ENCODE measurements at places on chromosomes 16 and 17.

- DNase-seq, result no peak
Measured at GRCh38 chr16:68179855-68180254, 56.1 kb downstream of the ESRP2 start.

- DNase-seq, result peak; percentile 64
Measured at GRCh38 chr17:7294614-7295153, at the start of gene YBX2. Gene YBX2 (minus strand): TSS chr17:7294639. CDS start chr17:7294500, 139 bp downstream.

GRCh38 chr16:82846806-82847205 is 220.0 kb downstream of the CDH13 start:
- DNase-seq, result no peak

GRCh38 chr17:51850201-51850600 is 308.3 kb downstream of the CA10 start:
- no peak for DNase-seq

GRCh38 chr17:16886655-16887322 is 85.1 kb downstream of the TNFRSF13B start:
- DNase-seq, result no peak

GRCh38 chr17:28402224-28402630 is 3.8 kb downstream of the SLC46A1 start:
- DNase-seq, result no peak

GRCh38 chr17:39450051-39450450 is 1.0 kb downstream of the MED1 start:
- DNase-seq, result no peak

- DNase-seq, result no peak
Measured at GRCh38 chr17:68346448-68346847, 55.2 kb downstream of the ARSG start.

DNA sequence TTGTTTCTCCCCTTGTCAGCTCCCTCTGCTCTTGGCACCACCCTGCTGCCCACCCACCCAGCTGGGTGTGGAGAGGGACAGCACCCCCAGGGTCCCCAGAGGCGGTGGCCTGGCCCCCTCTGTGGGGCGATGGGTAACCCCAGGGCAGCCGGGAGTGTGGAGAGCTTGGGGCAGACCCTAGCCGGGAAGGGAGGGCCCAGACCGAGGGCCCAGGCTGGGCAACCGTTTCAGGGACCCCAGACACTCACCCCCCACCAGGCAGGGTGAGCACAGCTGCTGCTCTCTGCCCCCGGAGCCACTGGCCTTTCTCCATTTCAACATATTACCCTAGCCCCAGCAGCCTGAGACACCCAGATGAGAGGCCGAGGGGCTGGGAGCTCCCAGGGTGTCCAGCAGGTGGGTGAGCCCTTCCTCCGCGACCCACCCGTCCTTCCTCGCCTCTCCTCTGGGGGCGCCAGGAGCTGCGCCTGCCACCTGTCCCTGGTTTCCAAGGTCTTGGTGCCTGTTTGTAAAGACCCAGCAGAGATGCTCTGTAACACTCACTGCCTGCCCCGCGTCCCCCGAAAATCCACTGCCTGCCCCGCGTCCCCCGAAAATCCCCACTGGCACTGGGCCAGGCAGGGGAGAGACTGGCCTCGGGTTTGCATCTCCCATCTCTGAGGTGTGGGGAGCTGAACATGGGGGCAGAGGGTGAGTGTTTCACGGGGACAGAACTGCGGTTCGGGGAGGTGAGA is 45.4 kb downstream of the BAHCC1 start:
- no peak for DNase-seq

- no peak for DNase-seq
Measured at GRCh38 chr16:63372815-63373214, 1336.6 kb upstream of the CDH8 start.

- no peak for DNase-seq
Measured at GRCh38 chr17:60098578-60098977, 19.9 kb upstream of the HEATR6 start.

DNA sequence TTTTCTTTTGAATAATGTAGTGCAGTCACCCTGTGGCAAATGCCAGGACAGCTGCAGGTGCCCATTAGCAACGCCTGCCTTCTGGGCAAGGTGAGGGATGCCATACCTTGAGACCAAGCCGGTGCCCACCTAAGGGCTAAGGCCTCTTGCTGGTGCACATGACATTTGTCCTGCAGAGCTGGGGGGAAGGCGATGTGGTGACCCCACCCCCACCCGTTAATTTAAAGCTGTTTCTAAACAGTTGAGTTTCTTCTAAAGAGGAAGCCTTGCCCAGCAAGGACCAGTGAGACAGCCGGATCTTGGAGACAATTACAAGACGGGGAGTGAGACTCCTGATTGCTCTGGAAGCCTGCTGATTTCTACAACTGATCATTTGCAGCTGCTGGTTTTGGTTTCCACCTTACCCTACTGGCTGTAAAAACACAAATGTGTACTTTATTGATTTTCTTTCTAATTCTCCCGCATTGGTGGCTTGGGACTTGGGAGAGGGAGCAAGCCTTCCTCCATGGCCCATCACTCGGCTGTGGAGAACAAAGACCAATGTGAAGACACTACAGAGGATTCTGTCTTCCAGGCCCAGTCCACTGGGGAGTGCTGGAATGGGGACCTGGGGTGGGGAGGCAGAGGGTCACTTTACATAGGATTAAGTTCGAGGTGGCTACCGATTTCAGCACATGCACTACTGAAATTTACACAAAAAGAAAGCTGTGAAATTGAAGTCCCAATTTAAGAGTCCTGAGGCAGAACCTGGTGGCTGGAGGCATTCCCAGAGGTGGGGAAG is 2.7 kb downstream of the CDK5R1 start:
- DNase-seq, result no peak

DNA sequence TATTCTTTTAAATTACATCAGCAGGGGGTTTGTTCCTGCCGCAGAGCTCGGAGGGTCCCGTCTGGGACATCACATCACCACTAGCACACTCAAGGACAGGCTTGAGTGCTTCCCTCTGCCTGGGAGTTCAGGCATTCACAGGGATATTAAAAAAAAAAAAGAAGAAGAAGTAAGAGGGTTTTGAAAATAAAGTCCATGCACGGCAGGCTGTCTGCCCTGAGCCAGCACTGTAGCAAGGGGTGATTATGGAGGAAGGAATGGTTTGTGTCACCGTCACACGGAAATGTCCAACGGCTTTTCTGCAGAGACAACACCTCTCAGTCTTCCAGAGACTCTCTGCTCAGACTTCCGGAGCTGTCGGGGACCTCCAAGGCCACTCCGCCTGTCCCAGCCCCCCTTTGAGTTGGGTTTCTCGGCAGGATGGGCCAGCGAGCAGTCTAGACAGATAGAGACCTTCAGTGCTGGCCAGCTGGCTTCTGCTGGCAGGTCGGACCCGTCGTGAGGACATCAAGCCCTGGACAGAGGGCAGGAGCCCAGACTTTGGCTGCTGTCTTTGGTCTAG is 33.6 kb downstream of the MEOX1 start:
- no peak for DNase-seq

- DNase-seq, result no peak
Measured at GRCh38 chr16:86086471-86086870, 187.5 kb downstream of the IRF8 start.

- DNase-seq, result no peak
Measured at GRCh38 chr17:56440419-56440818, 153.1 kb upstream of the NOG start.

DNA sequence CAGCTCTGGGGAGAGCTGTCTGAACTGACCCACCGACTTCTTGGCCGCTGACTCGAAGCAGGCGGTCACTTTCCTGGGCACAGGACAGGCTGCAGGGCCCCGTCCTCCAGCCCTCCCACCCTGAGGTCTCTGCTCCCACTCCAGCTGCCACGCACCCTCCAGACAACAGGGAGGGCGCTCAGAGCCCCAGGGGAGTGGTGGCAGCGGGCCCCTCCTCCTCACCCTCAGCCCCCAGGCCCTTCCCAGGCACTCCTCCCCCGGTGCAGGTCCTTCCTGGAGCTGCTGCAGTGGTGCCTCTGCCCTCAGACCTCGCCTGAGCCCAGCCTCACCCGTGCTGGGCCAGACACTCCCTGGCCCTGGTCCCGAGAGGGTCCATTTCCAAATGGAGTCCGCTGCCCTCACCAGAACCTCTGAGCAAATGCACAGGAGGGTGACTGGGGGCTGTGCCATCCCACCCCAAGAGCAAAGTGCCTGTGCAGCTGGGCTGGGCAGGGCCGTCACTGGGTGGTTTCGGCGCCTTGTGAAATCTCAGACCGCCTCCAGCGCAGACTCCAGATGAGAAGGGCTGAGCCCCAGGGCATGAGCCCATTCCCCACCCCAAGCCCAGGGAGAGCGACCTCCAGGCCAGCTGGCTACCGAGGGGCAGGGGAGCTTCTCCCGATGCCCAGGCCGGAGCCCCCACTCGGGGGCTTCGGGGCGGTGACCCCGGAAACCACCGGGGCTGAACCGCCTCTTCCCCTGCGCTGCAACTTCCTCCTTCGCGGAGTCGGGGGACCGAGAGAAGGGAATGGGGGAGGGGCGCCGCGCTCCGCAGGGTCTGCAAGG is 717 bp downstream of the CYBA start:
- no peak for DNase-seq

GRCh38 chr17:18921485-18921884 is 30.5 kb upstream of the SLC5A10 start:
- no peak for DNase-seq

GRCh38 chr17:1313270-1314005 is 34.0 kb downstream of the TRARG1 start:
- DNase-seq, result no peak

DNA sequence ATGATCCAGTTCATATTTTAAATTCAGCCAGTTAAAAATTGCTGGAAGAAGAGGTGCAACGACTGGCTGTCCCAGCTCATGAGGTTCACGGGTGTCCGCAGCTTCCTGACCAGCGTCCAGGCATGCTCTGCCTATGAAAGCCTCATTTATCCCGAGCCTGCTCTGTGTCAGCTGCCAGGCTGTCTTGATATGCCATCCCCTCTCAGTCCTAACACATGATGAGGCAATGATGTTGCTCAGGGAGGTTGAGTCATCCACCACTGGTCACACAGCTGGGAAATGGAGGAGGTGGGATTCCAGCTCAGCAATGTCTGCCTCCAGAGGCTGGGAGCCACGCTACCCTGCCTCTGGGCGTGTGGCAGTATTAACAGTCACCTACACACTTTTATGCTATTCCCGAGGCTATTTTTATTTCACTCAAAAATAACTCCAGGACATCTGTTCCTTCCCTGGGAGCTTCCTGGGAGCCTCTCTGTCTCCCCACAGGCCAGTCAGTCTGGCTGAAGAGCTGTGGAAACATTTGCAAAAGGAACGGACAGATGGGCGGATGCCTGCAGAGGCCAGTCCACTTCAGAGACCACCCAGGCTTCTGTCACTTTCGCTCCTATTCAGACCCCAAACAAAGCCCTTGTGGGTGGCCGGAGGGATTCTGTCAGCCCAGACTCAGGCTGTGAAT is 22.5 kb downstream of the RAB11FIP4 start:
- no peak for DNase-seq

- DNase-seq, result no peak
Measured at GRCh38 chr16:12773221-12773620, 30.5 kb downstream of the CPPED1 start.

DNA sequence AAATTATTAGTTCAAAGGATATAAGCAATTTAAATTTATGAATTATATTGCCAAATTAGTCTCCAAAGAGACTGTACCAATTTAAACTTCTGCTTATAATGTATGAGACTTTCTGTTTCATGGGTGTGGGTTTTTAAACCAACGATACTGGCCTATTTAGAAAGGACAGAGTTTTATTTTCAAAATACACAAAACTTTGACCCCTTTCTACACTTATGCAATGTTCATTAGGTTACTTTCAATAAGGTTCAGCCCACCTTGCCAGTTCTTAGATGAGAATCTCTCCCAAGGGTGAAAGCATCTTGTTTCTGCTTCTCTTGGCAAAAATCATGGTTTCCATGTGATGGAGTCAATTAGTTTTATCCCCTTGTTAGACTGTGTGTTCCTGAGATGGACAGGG is 84.7 kb downstream of the MYO1D start:
- DNase-seq, result no peak

DNA sequence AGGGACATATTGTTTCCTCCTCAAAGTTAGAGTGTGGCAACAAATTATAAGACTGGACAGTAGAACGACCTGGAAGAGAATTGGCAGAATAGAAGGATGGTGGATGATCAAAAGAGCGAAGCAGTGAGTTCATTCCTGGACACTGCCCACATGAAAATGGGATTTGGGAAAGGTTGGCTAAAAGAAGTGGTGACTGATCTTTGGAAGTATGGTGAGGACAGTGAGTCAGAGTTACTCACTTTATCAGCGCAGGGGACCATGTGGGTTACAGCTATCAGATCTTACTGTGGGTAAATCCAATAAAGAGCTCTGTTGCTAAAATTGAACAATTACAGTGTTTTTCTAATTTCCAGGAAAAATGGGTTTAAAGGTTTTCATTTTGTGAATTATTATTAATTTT is 2.7 kb upstream of the TANC2 start:
- DNase-seq, result no peak

DNA sequence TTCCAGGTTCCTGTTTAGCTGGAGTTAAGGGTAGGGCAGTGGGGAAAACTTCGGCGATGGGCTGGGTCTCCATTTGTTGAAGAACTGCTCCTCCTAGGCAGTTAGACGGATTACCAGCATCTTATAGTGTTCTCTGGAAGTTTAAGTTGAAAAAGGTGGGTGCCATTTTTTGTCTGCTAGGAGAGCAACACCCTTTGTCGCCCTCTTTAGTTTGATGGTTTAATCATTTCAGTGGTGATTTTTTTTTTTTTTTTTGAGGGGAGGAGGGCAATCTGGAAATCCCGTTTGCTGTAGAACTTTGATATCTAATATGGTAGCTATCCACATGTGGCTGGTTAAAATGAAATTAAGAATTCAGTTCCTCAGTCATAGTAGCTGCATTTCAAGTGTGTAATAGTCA is 4.1 kb downstream of the UBFD1 start:
- no peak for DNase-seq

- DNase-seq, result no peak
Measured at GRCh38 chr17:79942591-79943346, 92.9 kb downstream of the TBC1D16 start.

GRCh38 chr16:72475688-72476087 is 303.7 kb upstream of the PMFBP1 start:
- no peak for DNase-seq

GRCh38 chr17:43832976-43833829 is at the start of gene MPP3:
Gene MPP3 (minus strand): TSS chr17:43833146. CDS start chr17:43831906, 1,240 bp downstream.
- no peak for DNase-seq
